ENCODE measurements at places on chromosomes 5 and 9. TPM values are rescaled to one million over a fixed set of nuclear protein-coding genes. Genes with fewer than 3 reads are reported as not detected.
A peak's percentile ranks its signal among the peaks of the same experiment; 100 is the strongest.

The ORM1 gene
- 5.6 TPM for total RNA-seq

GRCh38 chr5:65061974-65062353, 293.2 kb downstream of the CWC27 start:
- H3K4me1 ChIP-seq, result no peaks in the 10 kb centered on the region
- DNase-seq, result no peak
- H3K27me3 ChIP-seq, result no peaks in the 10 kb centered on the region
- no peak overlapping the region for H3K27ac ChIP-seq
- H3K36me3 ChIP-seq, result no peaks in the 10 kb centered on the region

GRCh38 chr9:97237951-97238889, 69.2 kb upstream of the CCDC180 start:
- H3K36me3 ChIP-seq, result no peaks in the 10 kb centered on the region
- peak; percentile 86 for DNase-seq
- H3K4me1 ChIP-seq, result peaks cover 8% of the 10 kb centered on the region
- peak overlapping the region; percentile 65 for H3K4me3 ChIP-seq
- H3K27ac ChIP-seq, result peak overlapping the region; percentile 72

DNA sequence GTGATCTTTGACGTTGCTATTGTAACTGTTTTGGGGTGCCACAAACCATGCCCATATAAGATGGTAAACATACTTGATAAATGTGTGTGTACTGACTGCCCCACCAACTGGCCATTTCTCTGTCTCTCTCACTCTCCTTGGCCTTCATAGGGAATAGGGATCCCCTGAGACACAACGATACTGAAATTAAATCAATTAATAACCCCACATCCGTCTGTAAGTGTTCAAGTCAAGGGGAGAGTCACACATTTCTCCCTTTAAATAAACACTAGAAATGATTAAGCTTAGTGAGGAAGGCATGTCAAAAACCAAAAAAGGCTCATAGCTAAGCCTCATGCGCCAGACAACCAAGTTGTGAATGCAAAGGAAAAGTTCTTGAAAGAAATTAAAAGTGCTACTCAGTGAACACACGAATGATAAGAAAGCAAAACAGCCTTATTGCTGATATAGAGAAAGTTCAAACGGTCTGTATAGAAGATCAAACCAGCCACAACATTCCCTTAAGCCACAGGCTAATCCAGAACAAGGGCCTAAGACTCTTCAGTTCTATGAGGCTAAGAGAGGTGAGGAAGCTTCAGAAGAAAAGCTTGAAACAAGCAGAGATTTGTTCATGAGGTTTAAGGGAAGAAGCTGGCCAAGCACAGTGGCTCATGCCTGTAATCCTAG, 111.1 kb downstream of the UGCG start:
- no peaks in the 10 kb centered on the region for H3K36me3 ChIP-seq
- peak; percentile 37 for DNase-seq
- no peaks in the 10 kb centered on the region for H3K27me3 ChIP-seq
- peaks cover 29% of the 10 kb centered on the region for H3K4me1 ChIP-seq

DNA sequence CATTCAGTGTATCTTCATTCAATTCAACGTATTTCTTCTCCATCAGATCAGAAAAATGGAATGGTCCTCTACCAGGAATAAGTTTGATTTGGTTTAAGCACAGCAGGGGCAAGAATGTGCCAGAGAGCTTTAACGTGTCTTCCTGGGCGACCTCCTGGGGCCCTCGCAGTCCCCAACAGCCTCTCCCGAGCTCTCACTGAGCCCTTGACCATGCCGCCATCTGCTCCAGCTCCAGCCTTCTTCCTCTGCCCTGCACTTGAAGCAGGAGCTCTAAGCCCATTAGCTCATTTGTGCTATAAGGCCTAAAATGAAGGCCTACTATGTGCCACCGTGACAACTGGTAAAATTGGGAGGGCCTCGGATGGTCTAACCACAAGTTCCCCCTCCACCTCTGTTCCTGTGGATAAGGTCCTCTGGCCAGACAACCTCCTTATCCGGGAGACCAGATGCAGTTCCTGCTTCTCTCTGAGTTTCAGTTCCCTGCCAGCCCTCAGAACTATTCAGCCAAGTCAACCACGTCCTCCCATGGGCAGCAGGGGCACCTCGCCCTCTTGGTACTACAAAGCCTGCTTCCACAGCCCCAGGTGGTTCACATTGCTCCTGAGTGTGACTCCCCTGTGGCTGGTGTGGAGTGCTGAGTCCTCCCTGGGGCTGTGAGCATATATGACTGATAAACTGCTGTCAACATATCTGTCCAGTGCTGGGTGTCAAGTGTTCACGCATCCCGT, 35.8 kb downstream of the C5orf15 start:
- DNase-seq, result no peak
- no peaks in the 10 kb centered on the region for H3K4me1 ChIP-seq
- H3K27me3 ChIP-seq, result no peaks in the 10 kb centered on the region

GRCh38 chr9:111298111-111298510, 31.9 kb downstream of the OR2K2 start:
- H3K4me1 ChIP-seq, result 0 out of 2 replicates have a peak, but pooled peaks cover 3% of the 10 kb centered on the region
- H3K4me3 ChIP-seq, result no peak overlapping the region
- no peak overlapping the region for H3K27ac ChIP-seq
- H3K36me3 ChIP-seq, result no peaks in the 10 kb centered on the region

DNA sequence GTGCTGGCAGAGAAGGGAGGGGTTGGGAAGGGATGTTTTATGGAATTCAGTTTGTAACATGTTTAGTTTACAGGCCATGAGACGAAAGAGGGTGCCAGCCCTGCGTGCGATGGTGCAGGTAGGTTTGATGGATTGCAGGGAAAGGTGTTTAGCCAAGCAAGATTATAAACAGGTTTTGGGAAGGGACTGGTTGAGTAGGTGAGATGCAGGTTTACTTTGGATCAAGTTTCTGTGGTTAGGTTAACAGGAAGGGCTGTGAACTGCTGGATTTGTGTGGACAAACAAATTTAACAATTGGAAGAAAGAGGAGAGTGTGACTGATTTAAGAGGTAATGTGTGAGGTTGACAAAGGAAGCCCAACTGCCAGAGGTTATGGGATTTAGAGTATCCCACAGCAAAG, 32.6 kb upstream of the GPX3 start:
- no peak overlapping the region for H3K27ac ChIP-seq
- H3K4me1 ChIP-seq, result no peaks in the 10 kb centered on the region
- no peaks in the 10 kb centered on the region for H3K27me3 ChIP-seq
- no peak overlapping the region for H3K4me3 ChIP-seq
- no peak for DNase-seq

DNA sequence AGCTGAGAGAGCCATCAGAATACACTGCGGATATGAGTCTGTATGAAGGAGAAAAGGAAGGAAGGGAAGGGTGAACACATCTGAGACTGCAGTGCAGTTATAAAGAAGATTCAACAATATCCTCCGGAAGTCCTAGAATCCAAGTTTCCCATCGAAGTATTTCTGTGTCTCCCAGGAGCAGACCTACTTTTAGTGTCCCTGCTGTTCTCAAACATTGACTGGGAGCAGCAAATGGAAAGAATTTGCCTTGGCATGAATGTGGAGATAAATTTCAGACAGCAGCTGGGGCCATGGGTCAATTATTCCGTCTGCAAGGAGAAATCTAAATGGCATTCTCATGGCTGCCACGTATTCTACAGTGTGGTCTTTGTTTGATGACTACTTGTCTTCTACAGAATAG, 478.1 kb upstream of the SMC2 start:
- no peak for DNase-seq
- H3K36me3 ChIP-seq, result no peaks in the 10 kb centered on the region
- no peak overlapping the region for H3K4me3 ChIP-seq
- no peak overlapping the region for H3K27ac ChIP-seq

- H3K36me3 ChIP-seq, result no peaks in the 10 kb centered on the region
- DNase-seq, result no peak
- no peaks in the 10 kb centered on the region for H3K27me3 ChIP-seq
- no peak overlapping the region for H3K27ac ChIP-seq
Measured at GRCh38 chr5:56344594-56344993, 111.5 kb upstream of the ANKRD55 start.

GRCh38 chr9:33318781-33319180, 28.5 kb downstream of the NFX1 start:
- H3K27ac ChIP-seq, result no peak overlapping the region
- H3K4me3 ChIP-seq, result no peak overlapping the region
- DNase-seq, result no peak

The LAMC3 gene
- 7.7 TPM for total RNA-seq

- no peaks in the 10 kb centered on the region for H3K36me3 ChIP-seq
- no peaks in the 10 kb centered on the region for H3K27me3 ChIP-seq
- H3K4me3 ChIP-seq, result no peak overlapping the region
- no peak for DNase-seq
Measured at GRCh38 chr5:145971108-145971507, 34.7 kb downstream of the SH3RF2 start.

The TRIM14 gene
- total RNA-seq, result 24.4 TPM

The CBY3 gene
- not detected for total RNA-seq

The SPATA31C1 gene
- total RNA-seq, result not detected

The SLC1A1 gene
- total RNA-seq, result 6.8 TPM

The PCDHA9 gene
- total RNA-seq, result not detected

DNA sequence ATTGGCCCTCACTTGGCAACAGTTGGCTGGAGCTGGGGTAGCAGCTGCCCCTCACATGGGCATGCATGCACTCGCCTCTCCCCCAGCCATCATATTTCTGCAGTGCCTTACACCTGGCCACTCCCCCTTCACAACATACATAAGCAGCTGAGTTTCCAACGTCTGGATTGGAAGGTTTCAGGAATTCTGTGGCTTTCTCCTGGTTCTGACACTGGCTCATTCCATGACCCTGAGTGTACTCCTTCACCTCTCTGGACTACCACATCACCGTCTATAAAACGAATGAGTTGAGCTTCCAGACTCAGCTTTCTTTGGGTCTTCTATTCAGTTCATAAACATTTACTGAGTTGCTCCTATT, 84.3 kb downstream of the GALNT10 start:
- no peak for DNase-seq
- H3K27ac ChIP-seq, result no peak overlapping the region
- H3K27me3 ChIP-seq, result no peaks in the 10 kb centered on the region
- peaks cover 9% of the 10 kb centered on the region for H3K4me1 ChIP-seq
- no peak overlapping the region for H3K4me3 ChIP-seq

DNA sequence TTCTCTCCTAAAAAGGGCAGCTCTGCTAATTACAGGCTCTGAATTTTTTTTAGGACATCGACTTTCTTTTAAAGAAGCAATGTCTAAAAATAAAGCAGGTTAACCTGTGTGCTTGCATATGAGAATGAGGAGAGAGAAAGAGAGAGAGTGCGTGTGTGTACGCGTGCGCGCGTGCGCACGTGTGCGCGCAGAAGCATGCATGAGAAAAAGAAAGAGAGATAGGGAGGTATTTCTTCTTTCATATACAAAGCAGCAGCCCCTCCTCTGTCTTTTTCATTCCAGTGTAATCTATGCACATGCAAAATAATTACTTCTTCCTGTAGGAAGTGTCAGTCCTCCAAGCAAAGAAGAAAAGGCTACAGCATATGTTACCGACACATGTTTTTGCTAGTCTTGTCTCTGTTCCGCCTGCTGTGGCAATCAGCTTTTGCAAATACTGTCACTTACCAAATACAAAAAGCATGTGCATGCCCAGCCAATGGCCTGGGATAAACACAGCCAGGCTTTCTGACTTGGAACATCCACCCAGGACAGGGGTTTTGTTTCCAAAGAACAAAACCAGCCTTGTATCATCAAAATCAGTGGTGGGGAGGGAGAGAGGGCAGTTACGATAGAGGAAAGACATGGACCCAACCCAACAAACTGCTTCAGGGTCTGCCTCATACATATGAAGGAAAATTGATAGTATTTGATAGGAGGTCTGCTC, 252.3 kb upstream of the SLC24A2 start:
- no peak overlapping the region for H3K27ac ChIP-seq
- no peak overlapping the region for H3K4me3 ChIP-seq
- no peaks in the 10 kb centered on the region for H3K4me1 ChIP-seq
- H3K27me3 ChIP-seq, result peaks cover 13% of the 10 kb centered on the region
- DNase-seq, result no peak
- no peaks in the 10 kb centered on the region for H3K36me3 ChIP-seq

- H3K27ac ChIP-seq, result no peak overlapping the region
- no peaks in the 10 kb centered on the region for H3K27me3 ChIP-seq
- H3K36me3 ChIP-seq, result no peaks in the 10 kb centered on the region
- DNase-seq, result no peak
Measured at GRCh38 chr5:67160272-67160671, 36.3 kb downstream of the CD180 start.

DNA sequence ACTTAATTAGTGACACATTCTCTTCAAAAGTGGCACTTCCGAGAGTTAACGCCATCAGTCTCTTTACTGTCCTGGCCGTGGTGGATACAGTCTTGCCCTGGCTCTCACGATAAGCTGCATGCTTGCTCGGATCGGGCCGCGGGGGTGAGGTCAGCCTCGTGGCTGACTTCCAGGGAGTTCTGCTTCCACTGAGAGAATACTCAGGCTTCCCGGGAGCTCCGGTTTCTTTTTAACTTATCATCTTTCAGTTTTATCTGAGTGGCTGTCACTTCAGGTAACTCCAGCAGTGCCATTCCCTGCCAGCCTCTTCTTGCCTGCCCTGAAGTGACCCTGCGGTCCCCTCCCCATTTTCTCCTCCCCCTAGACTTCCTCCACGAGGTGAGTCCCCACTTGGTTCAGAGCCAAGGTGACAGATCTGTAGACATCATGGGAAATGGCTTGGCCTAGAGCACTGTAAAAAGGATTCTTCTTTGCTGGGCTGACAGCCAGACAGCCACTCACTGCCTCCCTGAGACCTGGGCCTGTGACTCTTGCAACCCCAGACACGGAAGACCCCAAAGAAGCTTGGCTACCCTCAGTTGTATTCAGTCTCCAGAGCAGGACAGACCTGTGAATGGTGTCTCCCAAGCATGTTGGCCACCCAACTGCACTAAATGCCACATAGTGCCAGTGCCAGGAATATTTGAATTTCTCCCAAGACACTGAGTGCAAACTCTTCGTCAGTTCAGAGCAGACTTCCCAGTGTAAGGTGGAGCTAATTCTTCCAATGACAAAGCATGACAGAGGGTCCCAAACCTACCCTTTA, 95.1 kb downstream of the DAPK1 start:
- no peaks in the 10 kb centered on the region for H3K27me3 ChIP-seq
- DNase-seq, result no peak
- no peak overlapping the region for H3K4me3 ChIP-seq
- no peaks in the 10 kb centered on the region for H3K4me1 ChIP-seq
- no peak overlapping the region for H3K27ac ChIP-seq

GRCh38 chr9:112013266-112013665, 116.7 kb downstream of the UGCG start:
- no peak for DNase-seq
- no peak overlapping the region for H3K4me3 ChIP-seq
- H3K27ac ChIP-seq, result peak overlapping the region; percentile 91
- H3K4me1 ChIP-seq, result peaks cover 86% of the 10 kb centered on the region
- no peaks in the 10 kb centered on the region for H3K27me3 ChIP-seq

The AMACR gene
- 4.3 TPM for total RNA-seq

The PCDHGA6 gene
- total RNA-seq, result 0.07 TPM

- H3K36me3 ChIP-seq, result no peaks in the 10 kb centered on the region
- no peaks in the 10 kb centered on the region for H3K4me1 ChIP-seq
- DNase-seq, result no peak
- no peak overlapping the region for H3K27ac ChIP-seq
- no peaks in the 10 kb centered on the region for H3K27me3 ChIP-seq
Measured at GRCh38 chr5:39475159-39475571, 50.4 kb upstream of the DAB2 start.

GRCh38 chr5:177044641-177045040, 22.1 kb downstream of the ZNF346 start:
- no peaks in the 10 kb centered on the region for H3K27me3 ChIP-seq
- no peaks in the 10 kb centered on the region for H3K4me1 ChIP-seq
- H3K4me3 ChIP-seq, result no peak overlapping the region
- no peak for DNase-seq

The SPATA31D3 gene
- not detected for total RNA-seq
